ENCODE measurements at places on chromosomes 16 and 17. TPM values are rescaled to one million over a fixed set of nuclear protein-coding genes. Genes with fewer than 3 reads are reported as not detected.

GRCh38 chr17:7703584-7704479 lies 1.2 kb upstream of the EFNB3 start:
- no peak for DNase-seq

DNA sequence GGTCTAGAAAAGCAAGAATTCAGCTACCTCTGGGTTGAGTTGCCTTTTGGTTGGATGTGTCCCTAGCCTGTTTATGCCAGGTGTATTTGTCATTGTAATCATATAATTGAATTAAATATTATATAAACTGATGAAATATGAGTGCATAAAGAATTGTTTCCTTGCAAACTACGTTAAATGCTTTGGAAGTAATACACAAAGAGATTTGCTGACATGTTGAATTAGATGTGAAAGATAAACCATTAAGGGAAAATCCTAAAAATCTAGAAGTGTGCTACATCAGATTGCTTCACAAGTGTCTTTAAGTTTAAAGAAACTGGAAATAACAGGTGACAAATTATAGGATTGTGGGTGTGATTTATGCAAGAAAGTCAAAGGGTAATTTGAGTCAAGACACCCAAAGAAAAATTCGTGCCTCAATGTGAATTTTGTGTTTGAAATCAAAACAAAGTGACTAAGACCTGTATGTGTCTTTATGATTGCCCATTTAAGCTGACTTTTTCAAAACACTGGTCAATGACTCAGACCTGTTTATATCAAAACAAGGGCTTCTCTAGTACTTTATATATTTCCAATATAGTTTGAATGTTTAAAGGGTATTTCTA lies 5.1 kb upstream of the PYY start:
- DNase-seq = no peak

Gene NUP85
- total RNA-seq = 125 TPM

Gene GABARAP
- total RNA-seq = 126 TPM

Gene MVD
- total RNA-seq = 102 TPM

DNA sequence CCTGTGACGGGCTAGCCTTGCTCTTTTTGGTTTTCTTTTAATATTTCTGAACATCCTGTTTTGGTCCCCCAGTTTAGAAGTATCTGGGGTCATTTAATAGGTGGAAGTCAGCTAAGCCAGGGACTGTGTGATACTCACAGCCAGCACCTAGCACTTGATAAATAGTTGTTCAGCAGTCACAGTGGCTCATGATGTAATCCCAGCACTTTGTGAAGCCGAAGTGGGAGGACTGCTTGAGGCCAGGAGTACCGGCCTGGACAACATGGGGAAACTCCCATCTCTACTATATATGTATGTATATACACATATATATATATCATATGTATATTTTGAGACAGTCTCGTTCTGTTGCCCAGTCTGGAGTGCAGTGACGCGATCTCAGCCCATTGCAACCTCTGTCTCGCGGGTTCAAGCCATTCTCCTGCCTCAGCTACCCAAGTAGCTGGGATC lies 1.8 kb upstream of the ZNRF1 start:
- DNase-seq = no peak

Gene ITGB4
- total RNA-seq = 1.8 TPM

Gene CPNE7
- 56.0 TPM for total RNA-seq

DNA sequence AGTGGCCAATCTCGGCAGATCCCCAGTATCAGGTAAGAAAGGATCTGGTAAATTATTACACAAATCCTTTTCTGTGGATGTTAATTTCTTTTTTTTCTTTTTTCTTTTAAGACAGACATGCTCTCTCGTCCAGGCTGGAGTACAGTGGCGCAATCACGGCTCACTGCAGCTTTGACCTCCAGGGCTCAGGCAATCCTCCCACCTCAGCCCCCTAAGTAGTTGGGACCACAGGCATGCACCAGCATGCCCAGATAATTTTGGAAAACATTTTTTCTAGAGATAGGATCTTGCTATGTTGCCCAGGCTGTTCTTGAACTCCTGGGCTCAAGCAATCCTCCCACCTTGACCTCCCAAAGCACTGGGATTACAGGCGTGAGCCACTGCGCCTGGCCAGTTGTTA lies 54.0 kb downstream of the GAS7 start:
- no peak for DNase-seq

Gene TMEM220
- 1.3 TPM for total RNA-seq

Gene GP1BA
- not detected for total RNA-seq

- DNase-seq = peak; percentile 67
Measured at GRCh38 chr16:30380803-30381208, 1.6 kb downstream of the SEPTIN1 start.
